ENCODE measurements at places on chromosomes 1 and 21.

GRCh38 chr1:61054601-61054993, 27.8 kb upstream of the NFIA start:
- DNase-seq, result no peak

GRCh38 chr1:240031009-240031408, 60.7 kb upstream of the FMN2 start:
- DNase-seq, result no peak

DNA sequence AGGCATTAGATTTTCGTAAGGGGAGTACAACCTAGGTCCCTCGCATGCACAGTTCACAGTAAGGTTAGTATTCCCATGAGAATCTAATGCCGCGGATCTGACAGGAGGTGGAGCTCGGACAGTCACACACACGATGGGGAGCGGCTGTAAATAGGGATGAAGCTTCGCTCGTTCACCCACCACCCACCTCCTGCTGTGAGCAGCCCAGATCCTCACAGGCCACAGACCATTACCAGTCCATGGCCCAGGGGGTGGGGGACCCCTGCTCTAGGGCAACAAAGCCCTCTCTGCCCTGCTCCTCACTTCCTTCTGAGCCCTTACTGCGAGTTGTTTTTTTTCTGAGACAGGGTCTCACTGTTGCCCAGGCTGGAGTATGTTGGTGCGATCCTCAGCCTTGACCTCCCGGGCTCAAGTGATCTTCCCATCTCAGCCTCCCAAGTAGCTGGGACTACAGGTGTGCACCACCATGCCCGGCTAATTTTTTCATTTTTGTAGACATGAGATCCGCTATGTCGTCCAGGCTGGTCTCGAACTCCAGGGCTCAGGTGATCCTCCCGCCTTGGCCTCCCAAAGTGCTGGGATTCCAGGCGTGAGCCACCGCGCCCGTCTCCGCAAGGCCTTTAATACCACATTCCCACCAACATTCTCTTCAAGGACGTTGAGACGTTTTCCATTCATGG, 21.3 kb downstream of the TRPM2 start:
- no peak for DNase-seq

GRCh38 chr1:61397935-61398334, 315.6 kb downstream of the NFIA start:
- no peak for DNase-seq

GRCh38 chr1:246149543-246149942, 357.5 kb downstream of the SMYD3 start:
- no peak for DNase-seq

DNA sequence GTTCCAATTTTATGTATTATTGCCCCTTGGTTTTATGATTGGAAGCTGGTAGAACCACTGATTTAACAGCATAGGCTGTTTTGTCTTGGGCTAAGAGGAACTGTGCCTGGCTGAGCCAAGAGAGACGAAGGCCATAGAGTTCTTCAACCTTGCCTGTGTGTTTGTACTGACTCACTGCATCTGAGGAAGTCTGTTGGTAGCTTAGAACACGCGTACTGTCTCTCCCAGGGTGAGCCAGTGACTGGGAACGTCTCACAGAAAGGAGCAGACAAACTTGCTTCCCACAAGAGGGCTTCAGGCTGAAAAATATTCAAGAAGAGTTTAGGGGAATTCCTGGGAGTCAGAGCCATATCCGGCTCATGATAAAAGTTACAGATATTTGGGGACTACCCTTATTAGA, 14.9 kb downstream of the TMEM51 start:
- DNase-seq, result no peak

DNA sequence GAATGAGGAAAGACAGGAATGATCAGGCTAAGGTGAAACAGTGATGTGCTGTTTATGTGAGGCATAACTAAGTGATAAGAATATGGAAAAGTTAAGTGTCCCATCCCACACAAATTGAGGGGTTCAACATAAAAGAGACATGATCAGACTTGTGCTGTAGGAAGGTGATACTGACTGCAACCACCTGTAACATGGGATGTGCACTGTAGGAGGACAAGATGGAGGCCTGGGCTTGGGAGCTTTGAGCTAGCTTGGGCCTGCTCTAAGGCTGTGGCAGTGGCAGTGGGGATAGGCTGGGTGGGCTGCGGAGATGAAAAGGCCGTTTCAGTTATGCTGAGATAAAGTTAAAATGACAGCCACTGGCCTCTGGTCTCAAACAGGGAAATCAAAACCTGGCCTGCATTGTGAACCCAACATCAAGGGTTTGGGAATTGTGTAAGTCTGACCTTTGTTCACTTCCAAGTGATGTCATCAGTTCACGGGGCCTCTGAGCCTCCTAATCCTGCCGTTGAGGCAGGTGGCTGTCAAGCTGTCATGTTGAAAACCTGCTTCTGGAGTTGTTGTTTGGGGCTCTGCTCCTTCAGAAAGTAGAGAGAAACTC, 61.2 kb upstream of the TENT5C start:
- no peak for DNase-seq

- DNase-seq, result no peak
Observed at GRCh38 chr1:59570524-59570923, 244.2 kb upstream of the HOOK1 start.

DNA sequence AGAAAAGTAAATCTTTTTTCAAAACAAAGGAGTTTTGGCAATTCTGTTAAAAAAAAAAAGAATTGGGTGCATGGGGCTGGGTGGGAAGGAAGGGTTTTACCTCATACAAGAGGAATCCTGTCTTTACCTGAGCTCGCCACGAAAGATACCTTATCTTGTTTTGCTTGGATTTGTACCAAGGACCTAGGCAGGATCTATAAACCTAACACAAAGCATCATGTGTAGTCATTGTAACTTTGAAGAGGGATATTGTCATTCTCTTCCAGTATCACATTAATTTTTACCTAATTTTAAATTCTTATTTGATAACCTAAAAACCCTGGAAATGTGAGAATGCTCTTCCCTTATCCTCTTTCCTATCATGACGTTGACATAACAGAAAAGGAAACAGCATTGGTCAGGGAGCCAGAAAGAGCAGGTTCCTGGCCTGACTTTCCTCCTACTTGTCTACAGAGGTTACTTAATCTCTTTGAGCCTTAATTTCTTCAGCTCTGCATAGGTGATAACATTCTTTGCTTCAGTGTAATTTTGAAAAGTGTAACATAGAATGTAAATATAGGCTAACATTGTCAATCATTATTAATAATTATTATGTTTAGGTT, 4.0 kb upstream of the LAMC1 start:
- DNase-seq, result no peak
